ENCODE measurements at places on chromosomes 5 and 9.

DNA sequence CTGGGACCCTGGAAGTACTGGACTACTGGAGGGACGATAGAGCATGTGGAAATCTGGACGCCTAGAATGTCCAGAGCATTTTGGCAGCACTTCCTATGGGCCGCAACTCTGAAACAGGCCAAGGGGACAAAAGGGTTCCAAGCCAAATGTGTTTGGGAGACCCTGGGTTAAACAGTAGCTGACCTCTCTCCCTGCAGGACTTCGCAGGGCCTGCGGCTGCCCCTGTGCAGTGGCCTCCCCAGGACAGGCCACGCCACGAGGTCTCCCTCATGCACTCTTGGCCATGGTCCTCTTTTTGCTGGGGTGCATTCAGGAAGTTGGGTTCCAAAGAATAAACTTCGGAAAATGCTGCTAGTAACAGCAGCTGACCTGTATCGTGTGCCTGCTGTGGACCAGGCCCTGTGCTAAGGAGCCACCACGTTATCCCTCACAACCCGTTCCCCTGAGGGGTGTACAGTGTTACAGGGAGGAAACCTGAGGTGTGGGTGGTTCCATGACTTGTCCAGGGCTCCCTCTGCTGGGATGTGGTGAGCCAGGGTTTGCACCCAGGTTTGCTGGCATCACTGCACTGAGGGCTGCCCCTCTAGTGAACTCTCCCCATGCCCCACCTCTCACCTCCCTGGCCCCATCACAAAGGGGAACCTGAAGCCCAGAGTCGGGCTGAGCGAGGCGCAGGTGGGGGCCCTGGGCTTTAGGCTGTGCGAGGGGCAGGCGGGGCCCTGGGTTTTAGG, 79.4 kb downstream of the AMBP start:
- no peak for DNase-seq

DNA sequence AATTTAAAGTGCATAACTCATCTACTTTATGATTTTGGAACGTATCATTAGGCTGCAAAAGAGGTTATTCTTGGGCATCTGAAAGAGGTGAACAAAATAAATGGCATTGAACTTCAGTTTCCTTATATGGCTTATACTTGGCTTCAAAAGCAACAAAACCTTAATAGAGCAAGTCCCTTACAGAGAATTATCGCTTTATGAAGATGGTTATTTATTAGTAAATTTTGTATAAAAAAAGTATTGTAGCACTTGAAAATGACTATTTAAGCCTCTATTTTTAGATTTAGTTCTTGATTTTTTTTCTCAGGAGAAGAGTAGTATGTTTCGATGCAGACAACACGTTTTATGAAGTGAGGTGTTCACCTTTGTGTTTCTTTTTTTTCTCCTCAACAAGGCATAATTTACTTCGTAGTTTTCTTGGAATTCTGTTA, 2.0 kb downstream of the ERBIN start:
- no peak for DNase-seq

DNA sequence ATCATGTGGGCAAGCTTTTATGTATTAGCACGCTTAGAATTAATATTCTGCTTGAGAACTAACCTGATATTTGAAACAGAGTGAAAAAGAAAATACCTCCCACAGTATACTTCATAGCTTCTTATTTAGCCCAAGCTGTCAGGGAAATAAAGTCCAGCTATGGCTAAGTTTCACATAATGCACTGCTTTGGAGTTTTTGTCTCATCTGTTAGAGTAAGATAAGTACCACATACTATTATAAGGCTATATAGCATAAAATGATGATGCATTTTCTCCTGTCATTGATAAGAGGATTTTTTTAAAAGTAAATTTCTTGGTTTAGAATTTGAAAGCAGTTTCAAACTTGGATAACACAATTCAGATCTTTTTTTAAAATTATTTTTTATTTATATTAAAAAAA, 2.4 kb upstream of the ANKDD1B start:
- no peak for DNase-seq

- DNase-seq, result no peak
These were observed 575.2 kb upstream of the ZNF608 start for GRCh38 chr5:125321654-125322053.

DNA sequence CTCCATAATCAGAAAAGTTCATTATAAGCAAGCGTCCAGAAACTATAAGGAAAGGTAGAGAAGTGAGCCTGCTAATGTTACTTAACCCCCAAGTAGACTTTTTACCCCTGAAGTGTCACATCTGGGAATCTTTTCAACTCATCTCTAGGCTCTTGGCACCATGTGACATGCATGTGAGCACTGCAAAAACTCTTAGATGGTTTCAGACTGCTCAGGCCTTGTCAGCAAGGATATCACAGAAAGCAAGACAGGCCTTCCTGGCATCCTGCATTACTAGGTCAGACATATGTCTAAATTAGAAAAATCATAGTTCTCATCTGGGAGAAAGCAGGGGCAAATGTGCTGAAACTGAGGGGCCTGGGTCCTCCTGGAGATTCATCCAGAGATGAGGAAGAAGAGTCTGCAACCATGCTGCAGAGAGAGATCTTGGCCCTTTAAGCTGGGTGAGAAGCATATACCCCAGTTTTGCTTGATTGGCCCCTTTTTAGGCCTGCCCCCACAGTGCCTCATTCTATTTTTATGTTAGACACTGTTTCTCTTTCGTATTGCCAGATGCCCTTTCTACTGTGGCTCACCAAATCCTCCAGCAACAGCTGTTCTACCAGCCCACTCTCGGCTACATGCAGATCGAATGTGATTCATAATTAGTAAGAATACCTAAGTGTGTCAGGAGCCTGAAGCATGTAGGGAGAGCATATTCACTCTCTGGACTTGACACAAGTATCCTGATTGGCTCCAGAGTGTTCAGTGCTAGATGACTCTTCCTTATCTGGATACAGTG, 19.0 kb downstream of the TMEM8B start:
- peak; percentile 37 for DNase-seq

DNA sequence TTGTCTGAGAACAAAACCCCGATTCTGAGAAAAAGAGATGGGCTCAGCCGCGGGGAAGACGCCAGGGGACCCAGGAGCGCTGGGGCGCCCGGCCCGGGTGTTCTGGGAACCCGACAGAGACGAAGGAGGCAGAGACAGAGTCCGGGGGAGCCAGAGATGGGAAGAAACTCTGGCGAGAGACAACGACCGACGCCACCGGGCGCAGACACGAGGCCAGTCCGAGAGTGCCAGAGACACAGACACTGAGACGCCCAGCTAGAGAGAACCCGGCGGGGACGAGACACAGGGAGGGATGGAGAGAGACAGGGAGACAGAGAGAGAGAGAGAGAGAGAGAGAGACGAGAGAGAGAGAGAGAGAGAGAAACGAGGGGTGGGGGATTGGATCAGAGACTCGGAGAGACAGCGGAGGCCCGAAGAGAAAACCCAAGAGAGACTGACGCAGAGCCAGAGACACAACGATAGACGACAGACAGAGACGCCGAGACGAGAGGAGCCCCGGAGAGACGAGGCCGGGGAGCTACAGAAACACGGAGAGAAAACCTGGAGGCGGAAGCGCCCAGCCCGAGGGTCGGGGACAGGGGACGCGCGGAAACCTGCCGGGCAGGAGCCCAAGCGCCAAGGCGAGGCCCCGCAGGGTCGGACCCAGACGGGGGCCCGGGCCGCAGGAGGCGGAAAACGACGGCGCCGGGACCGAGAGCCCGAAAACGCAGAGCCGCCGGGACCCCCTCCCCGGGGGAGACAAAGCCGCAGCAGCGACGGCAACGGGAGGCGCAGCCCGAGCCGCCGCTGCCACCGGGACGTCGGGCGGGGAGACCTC, 3.3 kb downstream of the NR5A1 start:
- DNase-seq, result no peak

GRCh38 chr9:111118256-111118948, 80.1 kb upstream of the LPAR1 start:
- DNase-seq, result no peak

Data from stimulated activated CD8-positive, alpha-beta memory T cell treated with anti-CD3 and anti-CD28 coated beads, Interleukin-7, amount 100 ng/mL, for 48 hours (primary cell).